ENCODE measurements at places on chromosomes 4 and X. TPM values are rescaled to one million over a fixed set of nuclear protein-coding genes. Genes with fewer than 3 reads are reported as not detected.

Gene CT47A1
- not detected for total RNA-seq

Gene NUDT6
- total RNA-seq: 5.8 TPM

Gene PLAC1
- total RNA-seq: 0.93 TPM

Gene RADX
- not detected for total RNA-seq

Gene NEXMIF
- total RNA-seq: under 0.01 TPM

Gene EGFL6
- not detected for total RNA-seq

Gene GPAT3
- 4.4 TPM for total RNA-seq

Gene PDE6B
- 1.4 TPM for total RNA-seq

All from pericardium fibroblast (primary cell).